Activated CD4-positive, alpha-beta memory T cell treated with anti-CD3 and anti-CD28 coated beads, Interleukin-2, amount 10 ng/mL, durations not matched to agents 7 days and 5 days (primary cell): ENCODE measurements at places on chromosomes 13 and 19.

DNA sequence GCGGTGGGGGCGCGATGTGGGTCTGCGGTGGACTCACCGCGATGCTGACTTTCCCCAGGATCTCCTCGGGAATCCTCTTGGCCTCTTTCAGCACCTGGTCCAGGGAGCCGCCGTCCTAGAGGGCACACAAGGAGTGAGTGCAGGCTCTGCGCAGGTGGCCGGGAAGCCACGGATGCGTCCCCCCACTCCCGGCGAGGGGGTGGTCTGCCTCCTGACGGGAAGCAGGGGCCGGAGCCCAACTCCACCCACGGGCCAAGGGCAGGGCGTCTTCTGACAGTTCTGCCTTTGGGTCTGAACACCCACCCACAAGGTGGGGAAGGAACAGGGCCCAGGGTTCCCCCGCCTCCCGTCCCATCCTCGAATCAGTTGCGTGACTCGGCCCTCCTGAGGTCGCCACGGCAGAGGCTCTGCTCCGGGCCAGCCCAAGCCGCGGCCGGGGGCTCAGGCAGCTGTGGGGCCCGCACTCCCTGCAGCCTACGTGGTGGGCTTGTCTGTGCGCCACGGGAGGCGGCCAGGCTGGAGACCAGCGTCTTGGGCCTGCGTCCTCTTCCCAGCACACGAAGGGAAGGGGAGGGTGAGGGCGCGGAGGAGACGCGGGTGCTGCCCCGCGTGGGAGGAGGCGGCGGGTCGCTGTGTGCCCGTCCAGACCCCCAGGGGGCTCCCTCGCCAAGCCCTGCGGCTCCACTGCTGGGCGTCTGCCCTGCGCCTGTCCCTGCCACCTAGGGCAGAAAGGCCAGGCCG is 21.4 kb downstream of the MAP2K2 start:
- H3K27me3 ChIP-seq: no peaks in the 10 kb centered on the region
- H3K36me3 ChIP-seq: peaks cover 52% of the 10 kb centered on the region
- no peak overlapping the region for H3K4me3 ChIP-seq

DNA sequence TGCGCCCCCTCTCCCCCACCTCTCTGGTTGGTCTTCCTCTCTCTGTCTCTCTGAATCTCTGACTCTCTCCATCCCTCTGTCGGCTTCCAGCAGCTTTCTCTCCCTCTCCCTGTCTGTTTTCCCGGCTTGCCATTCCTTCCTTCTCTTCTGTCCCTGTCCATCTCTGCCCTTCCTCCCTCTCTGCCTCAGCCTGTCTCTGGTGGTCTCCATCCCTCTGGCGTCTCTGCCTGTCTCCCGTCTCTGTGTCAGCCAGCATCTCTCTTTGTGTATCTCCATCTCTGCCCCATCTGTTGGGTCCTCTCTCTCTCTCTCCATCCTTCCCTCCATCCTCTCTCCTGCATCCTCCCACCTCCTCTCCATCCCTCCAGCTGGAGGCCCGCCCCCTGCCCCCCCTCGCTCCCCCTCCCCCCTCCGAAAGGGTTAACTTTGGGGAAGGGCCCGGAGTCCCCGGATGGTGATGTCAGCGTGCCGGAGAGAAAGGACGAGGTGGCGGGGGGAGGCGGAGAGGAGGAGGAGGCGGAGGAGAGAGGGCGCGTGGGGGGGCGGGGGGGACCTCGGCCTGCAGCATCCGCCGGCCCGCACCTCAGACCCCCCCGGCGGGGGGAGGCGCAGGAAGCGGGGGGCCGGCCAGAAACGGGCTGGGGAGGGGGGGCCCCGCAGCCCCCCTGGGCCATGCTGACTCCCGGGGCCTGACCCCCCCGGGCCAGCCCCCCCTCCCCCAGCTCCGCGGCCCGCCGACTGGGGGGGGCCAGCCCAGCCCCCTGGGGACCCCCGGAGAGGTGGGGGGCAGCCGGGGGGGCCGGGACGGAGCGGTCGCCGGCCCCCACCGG is at the start of gene BRSK1:
TSS of gene BRSK1 (plus strand) at position 450 of the 830 bp plus-strand sequence. CDS start 446 bp downstream, outside the sequence.
- peak within 1 kb of the TSS; percentile 47 for H3K4me3 ChIP-seq
- peak; percentile 52 for DNase-seq
- no peak within 1 kb of the TSS for H3K27ac ChIP-seq
- peaks cover 10% of the 10 kb centered on the region for H3K27me3 ChIP-seq
- peaks cover 31% of the 10 kb centered on the region for H3K4me1 ChIP-seq

GRCh38 chr13:36430247-36431203 is 1.8 kb upstream of the CCNA1 start:
- no peak for DNase-seq
- no peak overlapping the region for H3K27ac ChIP-seq
- peaks cover 26% of the 10 kb centered on the region for H3K4me1 ChIP-seq
- H3K27me3 ChIP-seq: peaks cover 64% of the 10 kb centered on the region
- H3K36me3 ChIP-seq: no peaks in the 10 kb centered on the region
- peak overlapping the region; percentile 28 for H3K4me3 ChIP-seq

GRCh38 chr13:59793107-59793506 is 370.6 kb downstream of the DIAPH3 start:
- no peak overlapping the region for H3K4me3 ChIP-seq
- H3K27ac ChIP-seq: no peak overlapping the region
- H3K36me3 ChIP-seq: no peaks in the 10 kb centered on the region
- no peaks in the 10 kb centered on the region for H3K4me1 ChIP-seq
- DNase-seq: no peak

DNA sequence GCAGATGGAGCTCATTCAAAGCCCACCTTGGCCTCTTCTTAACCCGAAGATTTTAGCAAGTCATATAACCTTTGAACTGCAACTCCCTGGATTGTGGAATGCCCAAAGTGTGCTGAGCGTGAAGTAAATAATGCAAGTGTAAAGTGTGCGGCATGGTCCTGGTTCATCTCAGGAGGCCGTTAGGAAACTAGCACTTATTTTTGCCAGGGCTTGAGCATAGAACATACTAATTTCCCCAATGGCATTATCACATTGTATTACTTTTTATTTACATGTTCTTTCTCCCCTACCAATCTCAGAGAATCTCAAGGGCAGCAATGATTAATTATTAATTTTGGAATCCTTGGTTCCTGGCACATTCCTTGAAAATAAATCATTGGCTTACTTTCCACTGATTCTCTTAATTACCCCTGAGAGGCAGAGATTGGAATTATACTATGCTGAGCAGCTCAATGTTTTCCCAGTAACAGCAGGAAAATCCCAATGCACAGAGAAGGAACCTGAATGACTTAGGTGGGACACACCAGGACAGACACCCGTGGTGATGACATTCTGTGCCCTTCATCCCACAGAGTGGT is 128.8 kb upstream of the GJB6 start:
- no peak overlapping the region for H3K4me3 ChIP-seq
- no peak overlapping the region for H3K27ac ChIP-seq
- DNase-seq: no peak
- H3K4me1 ChIP-seq: peaks cover 14% of the 10 kb centered on the region
- no peaks in the 10 kb centered on the region for H3K27me3 ChIP-seq
- H3K36me3 ChIP-seq: no peaks in the 10 kb centered on the region

DNA sequence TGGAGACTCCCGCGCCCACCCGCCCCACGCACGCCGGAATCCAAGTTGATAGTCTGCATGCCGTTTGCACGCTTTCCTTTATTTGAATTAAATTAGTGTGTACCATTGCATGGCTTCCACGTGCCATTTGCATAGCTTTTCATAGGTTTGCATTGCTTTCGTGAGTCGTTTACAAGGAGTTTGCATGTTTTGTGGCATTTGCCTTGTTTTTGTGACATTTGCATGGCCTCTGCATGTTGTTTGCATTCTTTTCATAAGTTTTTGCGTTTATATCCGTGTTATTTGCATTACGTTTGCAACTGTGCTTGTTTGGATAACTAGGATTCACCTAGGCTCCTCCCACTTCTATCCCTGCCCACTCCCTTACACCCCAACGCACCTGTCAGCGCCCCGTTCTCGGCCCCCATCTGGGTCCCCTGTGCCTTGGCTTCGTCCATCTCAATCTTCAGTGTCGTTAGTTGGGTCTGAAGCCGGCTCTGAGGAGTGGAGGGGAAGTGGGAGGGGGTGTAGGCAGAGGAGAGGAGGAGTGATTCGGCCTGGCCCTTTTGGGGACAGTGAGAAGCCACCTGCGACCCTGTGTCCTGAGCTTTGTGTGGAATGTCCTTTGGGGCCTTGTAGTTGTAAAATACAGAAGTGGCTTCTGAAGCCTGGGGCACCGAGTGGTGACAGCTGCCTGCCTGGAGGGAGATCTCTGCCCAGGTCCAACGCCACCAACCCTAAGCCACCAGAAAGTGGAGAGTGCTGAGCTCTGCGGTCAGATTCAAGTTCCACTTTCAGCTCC is 2.4 kb downstream of the CCDC194 start:
- H3K36me3 ChIP-seq: peaks cover 10% of the 10 kb centered on the region
- H3K27ac ChIP-seq: peak overlapping the region; percentile 27
- peaks cover 25% of the 10 kb centered on the region for H3K27me3 ChIP-seq
- H3K4me3 ChIP-seq: peak overlapping the region; percentile 28
- H3K4me1 ChIP-seq: peaks cover 29% of the 10 kb centered on the region

DNA sequence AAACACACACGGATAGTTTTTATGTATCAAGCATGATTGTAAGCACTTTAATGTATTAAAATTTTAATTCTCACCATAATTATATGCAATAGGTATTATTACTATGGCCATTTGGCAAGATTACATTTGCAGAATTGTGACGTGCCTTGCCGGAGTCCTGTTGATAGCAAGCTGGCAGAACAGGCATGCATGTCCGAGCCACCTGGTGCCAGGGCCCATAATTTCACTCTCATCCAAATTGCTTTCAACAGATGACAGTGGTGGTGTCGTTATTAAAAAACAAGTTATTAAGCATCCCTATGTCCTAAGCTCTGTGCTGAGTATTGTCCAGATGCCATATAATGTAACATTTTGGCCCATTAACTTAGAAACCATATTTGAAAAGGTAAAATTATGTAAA is 374.3 kb downstream of the FOXO1 start:
- no peak overlapping the region for H3K27ac ChIP-seq
- no peaks in the 10 kb centered on the region for H3K36me3 ChIP-seq
- H3K4me1 ChIP-seq: no peaks in the 10 kb centered on the region

- peak; percentile 49 for DNase-seq
- peak overlapping the region; percentile 59 for H3K27ac ChIP-seq
- no peaks in the 10 kb centered on the region for H3K36me3 ChIP-seq
- H3K4me3 ChIP-seq: no peak overlapping the region
- H3K27me3 ChIP-seq: peaks cover under 1% of the 10 kb centered on the region
- H3K4me1 ChIP-seq: peaks cover 27% of the 10 kb centered on the region
These were observed 192.1 kb upstream of the TSC22D1 start for GRCh38 chr13:44768239-44768638.

- H3K27me3 ChIP-seq: peaks cover 46% of the 10 kb centered on the region
- H3K4me1 ChIP-seq: peaks cover 7% of the 10 kb centered on the region
- H3K4me3 ChIP-seq: no peak overlapping the region
These were observed 20.4 kb downstream of the RNF17 start for GRCh38 chr13:24784319-24784718.

GRCh38 chr13:110113284-110113764 is 193.6 kb downstream of the COL4A1 start:
- H3K27ac ChIP-seq: no peak overlapping the region
- DNase-seq: no peak
- H3K27me3 ChIP-seq: peaks cover 7% of the 10 kb centered on the region
- no peak overlapping the region for H3K4me3 ChIP-seq
- no peaks in the 10 kb centered on the region for H3K36me3 ChIP-seq
- H3K4me1 ChIP-seq: no peaks in the 10 kb centered on the region

GRCh38 chr13:99969453-99969918 is 2.1 kb downstream of the ZIC5 start:
- peaks cover 23% of the 10 kb centered on the region for H3K4me1 ChIP-seq
- no peak for DNase-seq
- peaks cover 14% of the 10 kb centered on the region for H3K36me3 ChIP-seq
- peaks cover 70% of the 10 kb centered on the region for H3K27me3 ChIP-seq
- H3K27ac ChIP-seq: peak overlapping the region; percentile 72

- peak within 1 kb of the TSS; percentile 94 for H3K4me3 ChIP-seq
- DNase-seq: peak; percentile 91
- peak within 1 kb of the TSS; percentile 84 for H3K27ac ChIP-seq
- H3K4me1 ChIP-seq: peaks cover 55% of the 10 kb centered on the region
These were observed at the start of gene PPP5C for GRCh38 chr19:46346821-46347571. Gene PPP5C, plus strand, starts transcription at chr19:46347087. Its CDS starts 10 bp downstream, at chr19:46347097.

DNA sequence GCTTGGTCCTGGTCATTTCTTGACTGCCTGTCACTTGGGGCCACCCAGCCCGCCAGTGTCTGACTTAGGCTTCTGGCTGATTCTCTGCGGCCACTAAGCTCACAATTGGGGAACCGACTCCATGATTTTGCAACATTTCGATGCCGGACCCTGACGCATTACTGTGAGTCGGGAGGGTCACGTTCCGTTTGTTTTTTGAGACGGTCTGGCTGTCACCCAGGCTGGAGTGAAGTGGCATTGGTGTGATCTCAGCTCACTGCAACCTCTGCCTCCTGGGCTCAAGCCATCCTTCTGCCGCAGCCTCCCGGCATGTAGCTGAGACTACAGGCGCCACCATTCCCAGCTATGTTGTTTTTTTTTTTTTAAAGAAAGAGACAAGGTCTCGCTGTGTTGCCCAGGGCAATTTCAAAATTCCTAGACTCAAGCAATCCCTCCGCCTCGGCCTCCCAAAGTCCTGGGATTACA is 3.2 kb upstream of the ADAT3 start:
- H3K27me3 ChIP-seq: no peaks in the 10 kb centered on the region
- peaks cover 45% of the 10 kb centered on the region for H3K4me1 ChIP-seq
- no peak overlapping the region for H3K4me3 ChIP-seq
- H3K36me3 ChIP-seq: peaks cover 5% of the 10 kb centered on the region
- no peak for DNase-seq

DNA sequence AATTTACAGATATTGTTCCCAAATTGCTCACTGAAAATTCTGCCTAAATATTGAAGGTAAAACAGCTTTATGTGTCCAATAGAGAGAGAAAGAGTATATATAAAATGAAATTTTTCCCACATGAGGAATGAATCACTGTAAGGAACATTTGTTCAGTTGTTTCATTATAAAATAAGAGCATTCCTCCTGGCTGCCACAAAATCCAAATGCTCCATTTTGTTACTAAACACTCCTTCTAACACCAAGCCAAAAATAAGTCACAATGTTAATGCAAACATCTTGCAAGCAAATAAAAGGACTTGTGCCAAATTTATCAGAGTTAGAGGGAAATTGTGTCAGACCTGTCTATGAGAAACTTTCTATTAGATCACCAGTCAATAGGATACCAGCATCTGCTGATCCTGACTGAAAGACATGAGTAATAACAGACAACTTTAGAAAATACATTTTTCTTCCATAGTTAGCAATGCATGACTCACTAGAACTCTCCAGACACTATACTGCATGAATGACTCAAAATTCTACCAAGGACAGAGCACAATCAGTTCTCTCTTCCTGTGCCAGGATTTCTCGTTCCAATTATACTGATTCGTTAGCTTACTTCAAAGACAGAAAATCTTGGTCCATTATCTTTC is 83.5 kb upstream of the FNDC3A start:
- DNase-seq: no peak
- peaks cover 38% of the 10 kb centered on the region for H3K4me1 ChIP-seq
- H3K36me3 ChIP-seq: peaks cover 10% of the 10 kb centered on the region
- peak overlapping the region; percentile 2 for H3K4me3 ChIP-seq
- no peaks in the 10 kb centered on the region for H3K27me3 ChIP-seq

DNA sequence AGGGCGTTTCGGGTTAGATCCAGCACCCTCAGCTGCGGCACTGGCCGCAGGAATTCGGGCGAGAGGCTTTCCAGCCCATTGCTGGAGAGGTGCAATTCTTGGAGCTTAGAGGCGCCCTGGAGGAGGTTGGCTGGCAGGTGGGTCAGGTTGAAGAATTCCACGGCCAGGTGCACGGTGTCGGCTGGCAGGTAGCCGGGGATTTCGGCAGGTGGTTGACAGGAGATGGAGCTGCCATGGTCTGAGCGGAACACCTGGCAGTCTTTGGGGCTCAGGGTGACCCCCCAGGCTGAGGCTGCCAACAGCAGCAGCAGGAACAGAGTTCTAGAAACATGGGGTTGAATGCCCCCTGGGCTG is 1.3 kb downstream of the LRG1 start:
- DNase-seq: no peak
- H3K36me3 ChIP-seq: no peaks in the 10 kb centered on the region
- H3K27ac ChIP-seq: no peak overlapping the region
- peaks cover 5% of the 10 kb centered on the region for H3K27me3 ChIP-seq
